ENCODE measurements at places on chromosomes 5 and 9.

DNA sequence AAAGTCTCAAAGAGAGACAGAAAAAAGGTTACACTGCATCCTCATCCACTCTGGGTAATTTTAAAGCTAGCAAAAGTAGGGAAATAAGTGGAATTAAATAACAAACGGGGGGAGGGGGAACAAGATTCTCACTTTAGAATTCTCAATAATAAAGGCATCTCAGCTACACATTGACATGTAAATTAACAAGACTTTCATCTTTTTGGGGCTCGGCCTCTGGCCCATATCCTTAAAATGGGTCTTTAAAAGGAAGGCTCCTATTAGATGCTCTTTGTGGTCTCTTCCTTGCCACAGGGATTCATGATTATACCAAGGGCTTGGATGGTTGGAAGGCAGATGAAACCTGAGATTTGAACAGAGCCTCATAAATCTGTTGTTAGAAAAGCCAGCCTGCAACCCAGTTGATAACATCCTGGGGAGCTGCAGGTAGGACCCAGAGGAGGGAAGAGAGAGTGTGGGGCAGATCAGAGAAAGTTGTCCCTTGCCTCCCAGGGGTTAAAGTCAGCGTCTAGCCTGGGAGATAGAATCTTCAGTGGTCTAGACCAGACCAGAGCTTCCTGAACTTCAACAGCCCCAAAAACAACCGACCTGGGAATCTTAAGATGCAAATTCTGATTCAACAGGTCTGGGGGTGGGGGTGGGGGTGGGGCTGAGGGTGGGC lies 135.9 kb downstream of the GCNT1 start:
- no peak for DNase-seq

DNA sequence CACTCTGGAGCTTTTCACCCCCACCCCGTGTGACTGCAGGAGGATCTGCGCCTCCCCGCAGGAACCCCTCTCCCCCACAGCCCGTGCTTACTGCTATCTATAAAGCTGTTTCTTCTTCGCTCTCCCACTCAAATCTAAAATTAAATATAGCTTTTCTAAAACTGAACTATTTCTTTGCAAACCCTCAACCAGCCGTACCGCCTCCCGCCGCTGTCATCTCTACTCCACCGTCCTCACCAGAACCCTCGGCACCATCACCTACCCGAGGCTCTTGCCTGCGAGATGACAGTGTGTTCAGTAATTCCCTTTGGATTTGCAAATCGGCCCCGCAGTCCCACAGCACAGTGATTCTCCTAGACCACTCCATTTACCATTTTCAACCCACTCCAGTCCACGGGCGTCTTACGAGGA lies 13.6 kb downstream of the LPCAT1 start:
- no peak for DNase-seq

DNA sequence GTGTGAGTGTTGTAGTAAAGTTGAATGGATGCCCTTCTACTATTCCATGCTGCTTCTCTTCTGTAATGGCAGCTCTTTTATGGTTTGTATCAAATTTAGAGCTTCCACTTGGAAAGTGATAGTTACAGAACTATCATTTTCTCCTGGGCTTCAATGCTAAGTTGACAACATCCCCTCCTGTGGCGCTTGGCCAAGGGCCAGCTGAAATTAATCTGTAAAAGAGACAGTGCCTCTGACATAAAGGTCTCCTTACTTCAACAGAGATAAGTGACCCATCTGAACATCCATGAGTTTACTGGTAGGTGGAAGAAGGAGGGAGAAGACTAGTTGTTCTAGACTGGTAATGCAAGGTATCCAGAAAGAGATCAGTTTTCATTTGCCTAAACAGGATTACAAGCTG lies 39.7 kb downstream of the CHSY3 start:
- no peak for DNase-seq

GRCh38 chr9:11356067-11356466 lies 743.3 kb upstream of the PTPRD start:
- no peak for DNase-seq

DNA sequence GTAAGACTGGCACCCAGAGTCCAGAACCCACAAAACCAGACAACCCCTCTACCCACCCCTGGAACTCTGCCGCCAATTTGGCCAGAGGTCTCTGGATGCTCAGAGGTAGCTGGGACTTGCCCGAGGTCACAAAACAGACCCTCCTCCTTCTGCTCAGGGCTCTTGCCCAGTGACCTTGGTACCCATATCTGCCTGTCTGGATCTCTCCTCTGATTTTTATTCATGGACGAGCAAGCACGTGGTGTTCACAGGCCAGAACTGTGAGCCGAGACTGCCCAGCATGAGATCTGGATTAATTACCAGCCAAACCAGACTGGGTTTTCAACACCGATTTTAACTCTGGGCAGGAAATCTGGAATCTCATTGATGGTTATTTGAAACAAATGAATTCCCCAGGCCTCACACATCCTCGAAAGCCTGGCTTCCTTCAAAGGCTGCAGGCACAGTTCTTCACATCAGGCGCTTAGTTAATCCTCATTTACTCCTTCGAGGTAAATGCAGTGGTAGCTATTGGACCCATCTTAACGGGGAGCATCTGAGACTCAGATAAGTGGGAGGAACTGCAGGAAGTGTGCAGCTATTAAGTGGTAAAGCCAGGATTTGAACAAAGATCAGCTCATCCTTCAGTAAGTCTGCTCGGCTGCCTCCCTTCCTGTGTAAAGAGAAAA lies 21.4 kb downstream of the COL27A1 start:
- no peak for DNase-seq

DNA sequence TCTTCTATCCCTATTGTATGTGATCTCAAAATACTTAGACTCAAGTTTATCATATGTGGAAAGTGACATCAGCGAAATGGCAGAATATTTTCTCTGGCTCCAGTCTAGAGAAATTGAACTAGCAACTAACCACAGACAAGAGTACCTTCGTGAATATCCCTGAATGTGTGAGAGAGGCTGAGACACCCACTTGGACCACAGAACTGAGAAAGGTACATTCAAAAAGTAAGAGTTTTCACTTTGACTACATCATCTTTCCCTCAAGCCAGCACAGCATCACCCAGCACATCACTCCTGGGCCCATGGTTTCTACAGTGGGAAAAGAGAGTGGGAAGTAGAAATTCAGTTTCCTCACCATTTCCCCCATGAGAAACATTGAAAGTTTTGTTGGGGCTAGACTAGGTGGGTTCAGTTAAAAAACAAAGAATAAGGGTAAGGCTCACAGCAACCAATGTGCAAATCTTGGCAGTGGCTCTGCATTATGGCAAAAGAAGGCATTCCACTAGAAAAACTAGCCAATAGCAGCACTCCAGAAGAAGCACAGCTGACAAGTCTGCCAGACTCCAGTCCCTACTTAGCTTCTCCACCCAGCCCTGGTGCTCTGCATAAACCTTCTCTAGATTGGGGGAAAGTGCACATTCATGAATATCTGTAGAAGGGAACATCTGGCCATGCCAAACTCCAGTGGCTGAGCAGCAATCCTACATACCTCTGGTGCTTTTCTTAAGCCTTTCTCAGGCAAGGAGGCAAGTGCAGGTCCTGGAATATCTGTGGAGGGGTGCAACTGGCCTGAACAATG lies 225.6 kb upstream of the VLDLR start:
- no peak for DNase-seq

GRCh38 chr9:24820196-24820595 lies 274.5 kb upstream of the IZUMO3 start:
- no peak for DNase-seq

DNA sequence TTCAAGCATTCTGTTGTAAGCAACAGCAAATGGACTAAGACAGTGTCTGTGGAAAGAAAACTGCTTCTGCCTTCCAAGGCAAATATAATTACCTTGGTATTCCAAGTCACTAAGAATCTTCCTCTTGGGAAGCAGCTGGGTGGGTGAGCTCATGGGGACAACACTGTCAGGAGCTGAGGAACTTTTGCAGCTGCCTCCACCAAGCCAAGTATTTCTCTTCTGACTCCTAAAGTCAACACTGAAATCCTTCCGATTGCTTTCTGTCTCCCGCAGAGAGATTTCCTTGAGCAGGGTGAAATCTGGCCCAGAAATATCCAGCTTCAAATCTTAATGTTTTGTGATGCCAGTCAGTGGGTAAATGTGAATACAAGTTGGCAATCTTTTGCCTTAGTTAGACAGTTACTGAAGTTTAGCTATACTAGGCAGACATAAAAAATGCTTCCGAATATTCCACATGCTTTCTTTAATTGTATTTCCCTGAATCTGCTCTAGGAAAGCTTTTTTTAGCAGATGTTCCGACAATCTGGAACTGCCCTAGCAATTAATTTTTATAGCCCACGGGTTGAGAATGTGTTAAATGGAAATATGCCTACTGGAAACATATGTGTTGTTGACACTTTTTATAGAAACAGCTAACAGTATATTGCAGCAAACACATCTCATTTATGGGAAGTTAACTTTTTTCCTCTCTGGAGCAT lies 369.9 kb upstream of the DAB2 start:
- no peak for DNase-seq

GRCh38 chr9:136991993-136992818 lies at the start of gene PAXX:
Gene PAXX, plus strand, starts transcription at chr9:136992422. Its CDS starts 22 bp downstream, at chr9:136992444.
- DNase-seq: peak; percentile 85

DNA sequence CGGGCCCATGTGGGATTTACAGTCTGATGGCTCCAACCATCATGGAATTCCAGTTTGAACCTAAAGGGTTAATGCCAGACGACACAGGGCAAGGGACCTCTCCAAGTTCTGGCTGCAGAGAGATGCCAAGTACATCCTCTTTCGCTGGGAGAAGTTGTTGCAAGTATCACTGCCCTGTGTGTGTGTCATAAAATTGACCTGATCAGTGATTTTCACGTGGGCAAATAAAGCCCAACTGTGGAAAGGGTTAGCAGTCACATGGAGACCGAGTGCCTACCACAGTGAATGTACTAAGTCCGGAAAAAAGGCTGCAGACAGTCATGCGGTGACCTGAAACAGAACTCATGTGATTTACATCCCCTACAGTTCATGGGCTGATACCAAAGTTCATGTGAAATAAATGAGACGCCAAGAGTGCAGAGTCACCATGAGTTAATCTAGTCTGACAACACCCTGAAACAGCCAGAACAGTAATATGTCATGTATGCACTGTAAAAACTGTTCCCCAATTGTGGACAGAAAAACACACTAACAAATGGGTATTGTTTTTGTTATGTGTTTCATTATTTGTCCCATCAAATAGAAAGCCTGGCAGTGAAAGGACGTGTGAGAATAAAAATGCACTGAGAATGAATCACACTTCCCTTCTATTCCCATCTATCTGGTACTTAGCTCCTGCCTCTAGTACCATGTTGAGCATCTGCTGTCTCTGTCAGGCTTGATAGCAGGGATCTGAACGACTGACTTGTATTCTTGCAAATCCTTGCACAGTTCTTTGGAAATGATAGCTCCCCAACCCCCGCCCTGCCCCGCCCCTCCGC lies 115.7 kb downstream of the SUSD1 start:
- no peak for DNase-seq

DNA sequence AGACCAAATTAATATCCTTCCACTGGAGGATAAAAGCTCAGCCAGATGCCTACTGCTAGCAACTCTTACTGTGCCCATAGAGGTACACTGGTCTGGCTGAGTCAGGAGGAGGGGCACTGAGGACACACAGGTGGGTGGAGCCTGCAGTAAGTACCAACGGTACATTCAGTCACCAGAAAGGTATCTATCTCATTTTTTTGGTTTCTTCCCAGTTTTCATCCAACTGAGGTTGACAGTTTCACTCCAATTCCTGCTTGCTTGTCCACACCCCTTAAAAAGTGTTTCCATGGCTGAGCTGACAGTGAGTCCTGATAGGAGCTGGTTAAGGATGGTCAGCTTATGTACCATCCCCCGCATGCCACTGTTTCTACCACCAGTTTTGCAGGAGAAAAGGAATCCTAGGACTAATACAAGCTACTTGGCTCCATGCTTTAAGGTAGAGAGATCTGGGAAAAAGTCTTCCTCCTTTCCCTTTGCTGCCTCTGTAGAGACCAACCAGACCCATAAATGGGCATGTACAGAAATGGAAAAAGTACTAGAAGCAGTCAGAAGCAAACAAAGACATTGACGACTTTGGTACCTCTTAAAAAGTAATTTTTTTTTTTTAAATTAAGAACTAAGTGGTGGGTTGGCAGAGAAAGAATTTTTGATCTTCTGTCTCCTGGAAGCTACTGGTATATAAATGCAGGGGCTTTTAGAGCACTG lies 3.2 kb downstream of the ELL2 start:
- no peak for DNase-seq

DNA sequence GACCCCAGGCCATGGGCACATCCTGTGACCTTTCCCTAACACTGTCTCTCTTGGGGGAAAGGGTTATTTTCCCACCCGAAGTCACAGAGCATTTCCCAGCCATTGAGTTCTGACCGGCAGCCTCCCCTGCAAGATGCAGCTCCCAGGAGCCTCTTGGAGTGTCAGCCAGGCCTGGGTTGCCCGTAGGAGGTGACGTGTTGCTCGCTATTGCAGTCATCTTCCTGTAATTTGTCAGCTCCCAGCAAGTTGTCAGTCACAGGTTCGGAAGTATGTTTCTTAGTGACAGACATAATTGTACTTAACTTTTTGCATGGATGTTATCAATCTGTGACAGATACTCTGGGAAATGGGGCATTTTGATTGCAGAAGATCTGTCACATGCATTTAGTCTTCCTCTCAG lies 74.5 kb downstream of the MVB12B start:
- DNase-seq: no peak

DNA sequence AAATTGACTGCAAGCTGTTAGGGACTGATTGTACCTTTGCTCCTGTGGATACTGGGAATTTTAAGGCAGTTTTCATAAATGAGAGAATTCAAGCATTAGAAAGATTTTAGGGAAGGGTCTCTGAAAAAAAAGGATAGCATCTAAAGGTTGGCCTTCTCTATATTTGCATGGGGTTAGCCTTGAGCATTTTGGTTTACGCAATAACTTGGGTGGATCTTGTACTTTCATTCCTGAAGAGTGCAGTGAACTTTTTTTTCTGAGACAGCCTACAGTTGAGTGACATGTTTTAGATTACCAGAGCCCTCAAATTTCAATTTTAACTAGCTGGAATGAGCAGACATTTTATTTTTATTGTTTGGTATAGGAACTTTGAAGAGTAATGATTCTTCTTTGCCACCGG lies 91.6 kb upstream of the NR3C1 start:
- no peak for DNase-seq

- DNase-seq: no peak
Measured at GRCh38 chr5:146699138-146699537, 179.4 kb downstream of the PPP2R2B start.

DNA sequence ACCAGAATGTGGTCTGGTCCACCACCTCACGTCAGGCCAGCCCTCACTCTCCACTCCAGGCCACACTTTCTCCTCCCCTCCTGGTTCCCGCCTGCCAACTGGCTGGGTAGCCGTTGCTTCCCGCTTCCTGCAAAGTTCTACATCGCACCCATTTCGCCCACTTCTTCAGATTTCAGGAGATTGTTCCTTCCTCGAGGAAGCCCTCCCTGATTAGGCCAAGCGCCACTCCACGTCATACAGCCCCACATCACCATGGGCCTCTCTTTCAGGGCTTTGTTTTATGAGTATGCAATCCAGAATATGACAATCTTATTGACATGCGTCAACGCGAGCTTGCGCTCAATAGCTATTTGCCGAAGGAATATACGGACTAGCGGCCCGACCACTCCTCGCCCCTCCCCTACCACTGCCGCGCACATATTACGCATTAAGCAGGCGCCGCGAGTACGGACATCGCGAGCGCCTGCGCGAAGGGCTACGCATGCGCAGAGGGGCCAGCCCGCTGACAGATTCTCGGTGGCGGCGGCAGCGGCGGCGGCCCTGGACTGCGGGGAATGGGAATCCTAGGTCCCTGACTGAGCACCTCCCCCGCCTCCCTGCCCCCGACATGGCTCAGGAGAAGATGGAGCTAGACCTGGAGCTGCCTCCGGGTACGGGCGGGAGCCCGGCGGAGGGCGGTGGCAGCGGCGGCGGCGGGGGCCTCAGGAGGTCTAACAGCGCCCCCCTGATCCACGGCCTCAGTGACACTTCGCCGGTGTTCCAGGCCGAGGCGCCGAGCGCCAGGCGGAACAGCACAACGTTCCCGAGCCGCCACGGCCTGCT lies 74.7 kb downstream of the PIP5K1B start:
- DNase-seq: peak; percentile 80
